Occipital lobe (tissue), 3 donors: ENCODE measurements at places on chromosomes 3 and 15.

DNA sequence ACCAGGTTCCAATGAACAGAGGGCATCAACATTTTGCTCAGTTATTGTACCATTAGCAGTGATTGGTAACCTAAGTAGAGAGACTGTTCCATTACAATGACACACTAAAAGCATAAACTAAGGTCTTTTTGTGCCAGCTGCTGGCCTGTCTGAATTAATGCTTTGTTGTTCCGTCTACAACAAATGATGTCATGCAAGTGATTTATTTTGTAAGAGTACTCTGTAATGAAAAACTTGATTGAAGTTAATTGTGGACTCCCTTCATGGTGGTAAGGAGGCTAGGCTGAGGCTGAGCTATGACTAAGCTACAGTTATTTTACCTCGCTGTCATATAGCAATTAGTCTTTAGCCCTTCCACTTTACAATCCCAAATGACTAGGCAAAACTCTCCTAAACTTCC lies 23.2 kb downstream of the RCN2 start:
- DNase-seq: no peak

DNA sequence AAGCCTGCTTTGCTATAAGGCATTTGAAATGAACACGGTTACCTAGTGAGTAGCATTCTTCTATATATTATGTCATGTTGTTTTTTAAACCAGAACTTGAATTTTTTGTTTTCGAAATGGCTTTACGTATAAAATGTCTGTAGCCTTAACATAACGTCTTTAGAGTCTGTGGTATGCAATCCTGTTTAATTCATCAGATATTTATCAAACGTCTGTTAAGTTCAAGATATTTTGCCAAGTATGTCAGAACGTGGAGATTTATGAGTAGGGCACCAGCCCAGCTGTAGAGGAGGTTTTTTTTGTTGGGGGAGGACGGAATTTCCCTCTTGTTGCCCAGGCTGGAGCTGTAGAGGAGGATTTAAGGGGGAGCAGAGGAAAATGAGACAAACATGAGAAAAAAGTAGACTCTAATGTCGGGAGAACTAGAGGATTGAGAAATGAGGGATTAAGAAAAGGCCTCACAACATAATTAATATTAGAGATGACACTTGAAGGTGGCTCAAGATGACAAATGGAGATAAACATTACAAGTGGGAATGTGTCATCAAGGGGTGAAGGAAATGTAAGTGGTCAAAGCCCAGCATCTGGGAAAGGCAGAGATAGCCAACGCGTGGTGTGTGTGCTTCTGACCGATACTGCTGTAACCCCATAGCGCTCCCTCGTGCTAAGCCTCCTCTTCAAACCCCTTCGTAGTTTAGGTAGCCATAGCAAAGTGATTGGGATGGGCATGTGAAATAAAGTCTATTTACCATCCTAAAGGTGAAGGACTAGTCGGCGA lies 154.0 kb upstream of the GOLGA6L4 start:
- no peak for DNase-seq

DNA sequence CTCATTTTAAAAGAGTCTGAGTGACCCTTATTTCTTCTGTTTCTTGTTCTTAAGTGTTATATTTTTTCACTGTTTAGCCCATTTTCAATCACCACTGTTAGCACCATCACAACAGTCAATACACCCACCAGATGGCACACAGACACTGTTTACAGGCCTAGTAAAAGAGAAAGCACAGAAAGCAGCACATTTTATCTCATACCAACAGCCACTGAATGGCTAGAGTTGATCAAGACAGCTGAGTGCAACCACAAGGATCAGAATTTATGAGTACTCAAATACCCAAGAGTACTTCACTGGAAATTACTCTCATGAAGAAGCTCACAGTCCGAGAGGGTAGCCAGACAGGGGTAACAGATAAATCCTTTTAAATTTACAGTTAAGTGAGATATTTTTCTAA lies 127.0 kb downstream of the TFDP2 start:
- no peak for DNase-seq

DNA sequence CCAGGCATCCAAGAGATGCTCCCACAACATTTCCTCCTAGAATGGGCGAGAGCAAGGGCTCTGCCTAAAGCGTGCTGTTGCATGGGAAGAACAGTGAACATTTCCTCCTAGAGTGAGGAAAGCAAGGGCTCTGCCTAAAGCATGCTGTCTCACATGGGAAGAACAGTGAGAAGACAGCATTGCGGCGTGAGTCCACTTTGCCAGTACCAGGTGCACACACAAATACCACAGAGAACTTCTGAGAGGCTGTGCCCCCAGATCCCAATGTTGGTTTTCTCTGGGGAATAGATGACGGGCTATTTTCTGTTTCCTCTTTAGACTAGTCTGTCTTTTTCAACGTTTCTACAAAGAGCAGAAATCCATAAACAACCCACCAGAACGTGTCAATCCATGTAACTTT lies 142.9 kb downstream of the LRRK1 start:
- no peak for DNase-seq

DNA sequence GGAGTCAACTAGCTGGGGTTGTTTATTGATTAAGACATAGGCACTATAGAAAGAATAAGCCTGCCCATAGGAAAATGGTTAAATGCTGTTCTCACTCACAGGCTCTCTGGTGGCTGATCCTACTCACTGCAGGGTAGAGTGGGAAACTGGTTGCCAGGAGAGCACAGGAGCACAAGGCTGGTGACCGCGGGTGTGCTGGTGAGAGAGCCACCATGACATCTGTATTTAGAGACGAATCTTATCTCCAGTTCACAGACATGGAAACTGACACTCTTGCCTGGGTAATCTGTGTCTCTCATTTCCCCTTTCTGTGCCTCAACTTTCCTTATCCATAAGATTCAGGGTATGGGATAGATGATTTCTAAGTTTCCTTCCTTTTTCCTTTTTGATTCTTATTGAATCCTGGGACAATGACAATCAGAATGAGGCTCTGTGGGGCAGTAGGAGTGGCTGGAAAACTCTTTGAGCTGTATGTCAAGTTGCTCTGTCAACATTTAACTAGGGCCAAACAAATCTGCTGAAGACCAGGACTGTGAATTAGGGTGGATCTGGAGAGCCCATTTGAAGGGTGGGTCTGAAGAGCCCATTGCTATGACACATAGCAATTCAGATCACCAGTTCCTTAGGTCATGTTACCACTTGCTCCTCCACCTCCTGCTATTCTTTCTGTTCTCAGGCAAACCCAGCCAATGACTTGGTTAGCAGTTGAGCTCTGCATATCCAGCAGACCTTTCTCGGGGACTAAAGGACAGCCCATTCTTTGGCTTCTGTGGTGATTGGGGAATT lies 286.1 kb upstream of the TBL1XR1 start:
- DNase-seq: no peak

DNA sequence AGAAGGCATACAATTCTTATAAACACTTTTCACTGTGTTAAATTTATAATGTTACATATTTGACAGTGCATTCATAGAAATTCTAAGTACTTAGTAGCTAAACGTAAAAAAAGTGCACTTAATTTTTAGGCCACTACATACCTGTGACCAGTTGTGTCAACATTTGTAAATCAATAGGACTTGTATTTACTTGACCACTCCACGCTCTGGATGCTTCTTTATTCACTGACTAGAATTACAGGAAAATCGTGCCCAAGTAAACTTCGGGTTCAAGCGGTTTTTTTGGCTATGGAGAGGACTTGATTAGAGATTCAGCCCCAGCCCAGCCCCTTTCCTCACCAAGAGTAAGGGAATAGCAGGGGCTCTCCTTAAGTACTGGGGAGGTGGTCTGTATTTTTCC lies 21.8 kb downstream of the WDR53 start:
- DNase-seq: no peak

- DNase-seq: no peak
These were observed 8.7 kb upstream of the LRTM1 start for GRCh38 chr3:54936561-54936960.

DNA sequence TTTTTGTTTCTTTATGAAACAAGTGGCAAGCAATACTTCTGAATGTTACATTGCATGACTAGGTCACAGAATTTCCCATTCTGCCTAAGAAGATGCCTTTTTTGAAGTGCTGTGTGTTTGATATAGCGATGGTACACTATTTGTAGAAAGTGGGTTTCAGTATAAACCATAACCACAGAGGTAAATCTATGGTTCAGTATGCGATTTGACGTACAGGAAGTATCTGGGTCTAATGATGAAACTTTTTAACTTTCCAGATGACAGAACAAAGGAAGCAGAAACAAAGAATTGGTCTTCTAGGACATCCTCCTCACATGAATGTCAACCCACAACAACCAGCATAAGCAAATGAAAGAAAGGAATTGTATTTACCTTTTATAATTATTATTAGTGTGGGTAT lies 133.4 kb upstream of the BHLHE40 start:
- no peak for DNase-seq

GRCh38 chr3:63624941-63625560 lies 27.4 kb upstream of the SNTN start:
- DNase-seq: no peak

- DNase-seq: no peak
These were observed 184.6 kb downstream of the GOLGA6L6 start for GRCh38 chr15:20356911-20357480.

GRCh38 chr15:89783111-89783860 lies 7.2 kb downstream of the MESP2 start:
- no peak for DNase-seq

DNA sequence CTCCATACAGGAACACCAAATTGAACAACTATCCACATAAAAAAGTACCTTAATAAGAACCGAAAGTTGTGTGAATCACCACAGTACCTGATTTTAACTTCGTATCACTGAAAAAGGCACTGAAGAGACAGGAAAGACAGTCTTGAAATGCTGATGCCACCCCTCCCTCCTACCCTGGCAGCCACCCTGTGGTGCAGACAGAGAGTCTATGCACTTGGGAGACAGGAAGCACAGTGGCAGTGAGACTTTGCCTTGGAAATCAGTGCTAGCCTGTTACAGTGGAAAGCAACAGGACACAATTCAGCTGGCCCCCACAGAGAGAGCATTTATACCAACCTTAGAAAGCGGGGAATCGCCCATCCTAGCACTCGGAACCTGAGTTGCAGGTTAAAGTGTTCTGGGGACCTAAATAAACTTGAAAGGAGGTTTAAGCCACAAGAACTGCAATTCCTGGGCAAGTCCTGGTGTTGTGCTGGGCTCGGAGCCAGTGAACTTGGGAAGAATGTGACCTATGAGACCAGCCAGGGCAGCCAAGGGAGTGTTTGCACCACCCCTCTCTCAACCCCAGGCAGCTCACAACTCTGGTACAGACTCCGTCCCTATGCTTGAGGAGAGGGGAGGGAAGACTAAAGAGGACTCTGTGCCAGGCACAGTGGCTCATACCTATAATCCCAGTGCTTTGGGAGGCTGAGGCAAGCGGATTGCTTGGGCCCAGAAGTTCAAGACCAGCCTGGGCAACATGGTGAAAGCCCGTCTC lies 240.1 kb downstream of the ISL2 start:
- DNase-seq: no peak

DNA sequence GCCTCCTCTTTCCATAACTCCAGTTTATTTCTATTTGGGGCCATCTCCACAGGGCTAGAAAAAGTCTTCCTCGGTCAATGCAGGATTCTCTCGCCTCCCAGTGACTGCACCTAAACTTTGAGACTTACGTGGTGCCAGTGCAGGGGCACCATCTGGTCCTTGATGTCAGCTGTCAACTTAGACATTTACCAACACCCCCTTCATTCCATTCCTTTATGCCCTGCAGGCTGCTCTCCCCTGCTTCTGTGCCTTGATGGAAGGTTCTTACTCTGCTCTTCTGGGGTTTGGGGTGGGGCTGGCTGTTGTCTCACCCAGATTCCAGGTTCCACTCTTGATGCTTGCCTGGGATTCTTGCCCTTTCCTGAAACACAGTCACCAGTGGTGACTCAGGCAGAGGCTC lies 101.8 kb downstream of the ST8SIA2 start:
- no peak for DNase-seq

DNA sequence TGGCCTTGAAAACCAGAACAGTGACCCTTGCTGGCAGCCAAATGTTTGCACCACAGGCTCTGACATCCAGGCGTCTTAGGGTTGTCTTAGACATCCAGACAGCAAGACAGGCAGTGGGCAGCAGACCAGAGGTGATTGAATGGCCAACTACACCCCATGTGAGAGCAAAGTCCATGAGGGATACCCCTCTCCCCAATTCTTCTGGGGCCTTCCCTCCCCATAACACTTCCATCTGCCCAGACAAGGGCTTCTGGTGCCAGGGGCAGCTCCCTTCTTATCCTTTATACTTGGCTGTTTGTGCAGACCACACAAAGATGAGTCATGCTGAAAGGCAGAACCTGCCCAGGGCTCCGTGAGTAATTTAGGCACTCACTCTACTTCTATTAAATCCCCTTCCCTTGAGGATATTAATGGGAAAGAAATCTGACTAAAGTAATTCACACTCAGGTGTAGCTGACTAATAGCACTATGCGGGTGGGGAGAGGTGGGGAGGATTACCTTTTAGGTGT lies 257.9 kb downstream of the UACA start:
- DNase-seq: no peak

DNA sequence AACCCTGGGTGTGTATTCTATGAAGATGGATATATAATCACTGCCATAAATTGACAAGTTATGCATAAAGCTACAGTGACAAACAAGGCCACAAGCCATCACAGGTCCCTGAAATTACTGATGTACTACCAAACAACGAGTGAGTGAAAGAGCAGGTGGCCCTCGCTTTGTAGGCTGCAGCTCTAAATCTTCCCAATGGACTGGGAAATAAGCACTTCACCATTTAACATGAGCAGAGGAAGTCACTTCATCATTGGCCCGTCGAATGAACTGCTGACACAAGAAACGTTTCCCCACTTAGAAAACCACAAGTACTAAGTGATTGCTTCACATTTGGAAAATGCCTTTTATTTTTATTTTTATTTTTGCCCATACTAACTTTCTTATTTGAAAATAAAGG lies 218.0 kb downstream of the ZNF385D start:
- DNase-seq: no peak

- DNase-seq: no peak
These were observed 63.6 kb upstream of the BOC start for GRCh38 chr3:113147681-113148261.

DNA sequence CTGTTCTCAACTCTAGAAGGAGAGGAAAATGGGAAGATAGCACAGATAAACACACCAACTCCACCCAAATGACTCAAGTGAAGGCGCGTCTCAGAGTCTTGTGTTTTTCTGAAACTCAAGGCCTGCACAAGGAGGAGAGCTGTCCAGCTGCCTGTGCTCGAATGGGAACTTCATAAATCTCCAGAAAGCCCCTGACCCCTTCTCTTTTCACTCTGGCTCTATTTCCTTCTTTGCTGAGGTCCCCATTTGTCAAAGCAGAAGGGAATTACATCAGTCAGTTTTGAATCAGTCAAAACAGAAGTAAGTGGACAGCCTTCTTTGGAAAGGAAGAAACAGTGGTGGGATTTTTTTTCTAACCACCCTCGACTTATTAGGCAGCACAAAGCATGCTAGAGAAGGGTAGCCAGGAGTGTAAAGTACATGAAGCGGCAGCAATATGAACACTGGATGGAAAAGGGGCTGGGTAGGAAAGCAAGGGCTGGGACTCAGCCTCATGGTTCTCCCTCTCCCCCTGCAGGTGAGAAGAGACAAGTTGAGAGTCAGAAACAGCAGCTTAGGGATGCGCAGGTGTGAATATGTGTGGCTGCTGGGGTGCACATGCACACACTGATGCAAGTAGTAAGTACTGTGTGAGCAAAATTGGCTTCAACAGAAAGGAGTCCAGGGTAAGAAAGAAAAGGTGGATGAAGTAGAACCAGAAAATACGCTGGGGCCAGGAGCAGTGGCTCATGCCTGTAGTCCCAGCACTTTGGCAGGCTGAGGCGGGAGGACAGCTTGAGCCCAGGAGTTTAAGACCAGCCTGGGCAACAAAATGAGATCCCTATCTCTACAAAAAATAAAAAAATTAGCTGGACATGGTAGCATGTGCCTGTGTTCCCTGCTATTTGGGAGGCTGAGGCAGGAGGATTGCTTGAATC lies 36.6 kb upstream of the MAGEF1 start:
- DNase-seq: no peak

GRCh38 chr3:18725668-18726407 lies 300.7 kb upstream of the SATB1 start:
- DNase-seq: no peak
